ENCODE measurements at places on chromosomes 6 and 20.
A peak's percentile ranks its signal among the peaks of the same experiment; 100 is the strongest.

GRCh38 chr6:52696418-52696817 is 25.5 kb downstream of the TMEM14A start:
- DNase-seq, result no peak

GRCh38 chr20:41379551-41379950 is 12.9 kb upstream of the EMILIN3 start:
- no peak for DNase-seq

DNA sequence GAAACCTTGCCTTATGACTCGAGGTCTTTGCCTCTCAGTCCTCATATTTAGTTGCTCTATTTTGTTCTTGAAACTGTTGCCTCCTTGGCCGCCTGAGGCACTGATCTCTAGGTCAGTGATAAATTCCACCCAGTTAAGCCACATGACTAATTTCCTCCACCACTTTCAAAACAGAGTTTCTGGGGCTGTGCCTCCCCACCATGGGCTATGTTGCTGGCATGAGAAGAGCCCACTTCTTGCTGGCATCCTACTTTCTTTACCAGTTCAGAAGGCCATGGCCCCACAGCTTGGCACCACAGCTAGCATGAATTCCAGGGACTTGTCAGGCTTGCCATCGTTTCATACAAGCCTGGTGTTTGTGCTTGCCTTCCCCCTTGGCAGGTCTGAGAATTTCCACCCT is 361.4 kb upstream of the JAG1 start:
- DNase-seq, result no peak

DNA sequence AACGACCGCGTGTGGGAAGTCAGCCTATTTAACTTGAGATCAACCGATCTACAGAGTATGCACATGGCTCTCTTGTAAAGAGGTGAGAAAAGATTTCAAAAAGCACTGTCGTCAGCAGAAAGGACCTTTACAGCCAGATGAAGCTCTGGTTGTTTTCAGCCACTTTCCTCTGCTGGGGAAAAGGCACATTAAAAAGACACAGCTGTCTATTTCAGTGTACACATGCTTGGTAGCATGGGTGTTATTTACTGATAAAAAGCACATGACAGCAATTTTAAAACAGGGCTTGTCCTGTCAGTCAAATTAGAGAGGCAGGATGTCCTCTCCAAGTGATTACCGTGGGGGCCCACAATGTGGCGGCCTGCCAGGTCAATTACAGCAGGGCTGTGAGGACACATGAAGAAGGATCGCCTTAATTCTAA is 188.9 kb downstream of the PRKN start:
- no peak for DNase-seq

- DNase-seq, result no peak
Measured at GRCh38 chr6:21039926-21040325, 505.7 kb downstream of the CDKAL1 start.

DNA sequence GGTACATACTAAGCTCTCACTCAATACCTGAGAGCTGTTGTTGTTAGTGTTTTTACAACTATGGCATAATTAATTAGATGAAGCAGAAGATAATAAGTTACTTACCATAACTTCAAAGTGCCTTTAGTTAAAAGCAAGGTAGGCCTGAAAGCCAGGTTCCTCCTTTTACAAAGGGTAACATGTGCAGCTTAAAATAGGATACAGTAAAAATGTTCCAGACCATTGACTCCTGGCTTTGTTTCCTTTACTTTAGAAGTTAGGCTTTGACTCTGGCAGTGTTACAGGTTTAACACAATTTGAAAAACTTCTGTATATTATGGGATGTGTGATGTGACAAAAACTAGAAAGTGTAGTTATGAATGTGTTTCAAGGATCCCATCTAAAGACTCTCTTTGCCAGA is 522.5 kb downstream of the EPM2A start:
- no peak for DNase-seq

DNA sequence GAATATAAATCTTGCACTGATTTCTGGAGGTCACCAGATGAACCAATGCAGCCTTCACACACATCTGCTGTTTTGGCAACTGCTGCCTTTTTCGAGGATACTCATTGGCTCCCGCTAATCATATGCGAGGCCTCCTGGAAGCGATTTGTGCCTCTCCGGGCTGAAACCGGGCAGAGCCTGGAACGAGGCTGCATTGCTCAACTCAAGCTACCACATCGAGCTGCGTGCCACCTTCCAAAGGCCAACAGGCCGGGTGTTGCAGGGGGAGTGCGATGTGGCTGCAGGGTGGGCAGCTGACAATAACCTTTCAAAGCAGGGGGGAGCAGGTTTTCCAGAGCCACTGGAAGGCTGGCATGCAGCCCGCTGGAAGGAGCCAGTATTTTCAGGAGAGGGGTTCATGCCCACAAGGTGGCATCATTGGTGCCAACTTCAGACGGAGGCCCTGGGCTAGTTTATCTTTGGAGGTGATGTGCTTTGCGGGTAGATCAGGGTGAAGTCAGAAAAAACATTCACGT is 122.6 kb upstream of the IFNGR1 start:
- peak; percentile 9 for DNase-seq

DNA sequence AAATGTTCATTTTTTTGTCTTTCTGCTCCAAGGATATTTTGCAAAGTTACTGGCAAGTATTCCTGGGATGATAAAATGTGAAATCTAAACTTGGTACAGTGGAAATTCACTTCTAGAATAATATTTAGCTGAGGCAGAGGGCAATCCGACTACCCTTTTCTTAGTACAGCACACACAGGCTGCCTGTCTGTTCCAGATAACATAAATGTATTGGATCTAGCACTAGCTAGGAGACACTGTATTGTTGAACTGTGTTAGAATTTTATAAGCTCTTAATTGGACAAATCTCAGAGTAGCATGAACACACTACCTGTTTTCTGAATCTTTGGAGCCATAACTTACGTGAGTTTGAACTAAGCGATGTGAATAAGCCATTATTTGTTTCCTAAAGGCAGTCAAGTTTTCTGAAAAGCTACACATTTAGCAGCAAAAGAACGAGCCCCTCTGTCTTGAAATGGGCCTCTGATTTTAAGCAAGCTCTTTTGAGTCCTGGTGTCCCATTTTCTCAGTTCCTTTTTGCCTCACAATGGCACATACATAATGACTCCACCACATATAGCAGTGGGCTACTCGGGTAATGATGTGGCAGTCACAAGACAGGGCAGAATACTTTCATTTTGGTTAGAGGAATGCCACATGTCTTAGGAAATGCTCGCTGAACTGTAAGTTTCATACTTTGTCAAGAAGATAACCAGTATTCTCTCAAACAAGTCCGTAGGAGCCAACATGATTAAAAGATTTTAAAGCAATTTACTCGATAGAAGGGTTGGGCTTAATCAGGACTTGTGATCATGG is 116.5 kb upstream of the ESR1 start:
- no peak for DNase-seq

DNA sequence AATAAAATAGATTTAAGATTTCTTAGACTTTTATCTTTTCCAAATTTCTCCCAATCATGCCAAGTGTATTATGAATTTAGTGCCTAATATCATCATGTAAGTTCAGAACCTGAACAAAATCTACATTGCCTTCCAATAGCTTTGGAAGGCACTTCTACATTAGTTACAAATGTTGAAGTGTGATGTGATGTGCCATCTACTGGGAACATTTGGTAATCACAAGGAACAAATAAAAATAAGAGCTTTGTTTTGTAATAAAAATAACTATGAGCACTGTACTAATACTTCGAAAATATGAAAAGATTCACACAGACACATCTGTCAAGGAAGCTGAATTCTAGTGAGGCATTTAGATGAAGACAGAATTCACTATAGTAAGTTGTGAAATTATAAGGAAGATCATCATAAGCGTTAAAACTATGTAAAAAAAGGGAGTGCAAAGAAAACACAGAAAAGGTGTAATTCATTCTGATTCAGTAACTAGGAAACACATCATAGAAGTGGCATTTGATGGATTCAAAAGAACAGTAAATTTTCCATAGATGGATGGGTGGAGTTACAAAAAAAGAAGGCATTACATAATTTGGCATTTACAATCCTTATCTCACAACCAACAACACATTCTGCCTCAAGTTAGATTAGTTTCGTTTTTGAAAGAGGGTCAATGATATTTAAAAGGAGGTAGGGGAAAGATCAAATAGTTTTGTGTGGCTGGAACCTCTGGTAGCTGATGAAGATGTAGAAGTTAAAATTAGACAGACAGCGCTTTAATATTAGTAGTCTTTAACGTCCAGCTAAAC is 161.0 kb downstream of the ASCC3 start:
- DNase-seq, result no peak

DNA sequence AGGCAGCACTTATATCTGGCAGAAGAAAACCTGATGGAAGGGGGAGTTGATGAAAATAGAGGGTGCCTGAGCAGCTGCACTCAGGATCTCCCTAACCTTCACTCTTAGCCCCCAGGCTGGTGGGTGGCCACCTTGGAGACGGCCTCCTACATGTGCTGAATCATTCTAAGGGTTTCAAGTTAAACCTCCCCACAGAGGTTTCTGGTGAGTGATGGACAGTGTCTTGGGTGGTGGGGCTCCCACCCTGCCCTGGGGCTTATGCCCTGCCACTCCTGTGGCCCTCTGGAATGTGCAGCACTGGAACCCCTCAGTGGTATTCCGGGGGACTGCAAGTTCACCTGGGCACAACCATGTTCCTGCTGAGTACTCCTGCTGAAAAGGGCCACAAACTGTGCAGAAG is 357.2 kb downstream of the CD83 start:
- DNase-seq, result no peak

- DNase-seq, result no peak
Measured at GRCh38 chr20:58227391-58228102, 906 bp downstream of the ANKRD60 start.

Measured in stimulated activated CD8-positive, alpha-beta memory T cell treated with anti-CD3 and anti-CD28 coated beads, Interleukin-2, amount 100 ng/mL, for 48 hours (primary cell).